PC-3 (cell line): ENCODE measurements at places on chromosomes 11 and 22.
A peak's percentile ranks its signal among the peaks of the same experiment; 100 is the strongest.

DNA sequence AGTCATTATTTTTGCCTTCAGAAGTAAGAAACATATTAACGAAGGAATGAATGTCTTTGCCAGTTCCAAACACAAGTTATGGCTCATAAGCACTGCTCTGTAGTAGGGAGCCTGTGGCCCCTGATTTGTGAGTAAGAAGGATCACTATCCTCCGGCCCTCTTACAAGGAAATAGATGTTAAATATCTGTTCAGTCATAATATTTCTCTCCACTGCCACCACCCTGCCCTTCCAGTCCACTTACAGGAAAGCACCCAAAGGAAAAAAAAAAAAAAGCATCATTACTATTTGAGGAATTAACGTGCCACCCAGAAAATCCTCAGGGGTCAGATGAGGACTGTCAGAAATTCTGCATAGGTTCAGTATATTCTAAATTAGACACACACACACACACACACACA is 123.4 kb downstream of the ETS1 start:
- no peak for DNase-seq

DNA sequence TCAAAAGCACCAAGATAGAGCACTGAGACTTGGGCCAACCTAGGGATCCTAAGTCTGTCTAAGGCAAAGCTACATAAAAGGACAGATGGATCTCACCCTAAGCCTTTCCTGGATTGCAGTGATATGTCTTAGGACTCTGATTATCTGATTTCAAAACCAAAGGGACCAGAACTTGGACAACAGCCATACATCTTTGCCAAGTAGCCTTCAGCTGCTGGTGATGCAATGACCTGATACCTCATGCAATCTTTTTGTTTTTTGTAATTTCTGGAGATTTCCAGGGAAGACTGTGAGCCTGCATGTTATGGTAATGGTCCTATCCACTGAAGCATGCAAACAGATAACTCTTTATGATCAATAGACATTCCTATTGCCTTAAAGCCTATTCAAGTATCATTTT is 230.4 kb upstream of the MTNR1B start:
- no peak for DNase-seq

GRCh38 chr11:75198278-75198973 is 42.1 kb upstream of the TPBGL start:
- no peak for DNase-seq

- DNase-seq: no peak
Measured at GRCh38 chr11:1547467-1548098, 24.5 kb downstream of the DUSP8 start.

- no peak for DNase-seq
Measured at GRCh38 chr11:44728491-44728910, 1.7 kb downstream of the TSPAN18 start.

DNA sequence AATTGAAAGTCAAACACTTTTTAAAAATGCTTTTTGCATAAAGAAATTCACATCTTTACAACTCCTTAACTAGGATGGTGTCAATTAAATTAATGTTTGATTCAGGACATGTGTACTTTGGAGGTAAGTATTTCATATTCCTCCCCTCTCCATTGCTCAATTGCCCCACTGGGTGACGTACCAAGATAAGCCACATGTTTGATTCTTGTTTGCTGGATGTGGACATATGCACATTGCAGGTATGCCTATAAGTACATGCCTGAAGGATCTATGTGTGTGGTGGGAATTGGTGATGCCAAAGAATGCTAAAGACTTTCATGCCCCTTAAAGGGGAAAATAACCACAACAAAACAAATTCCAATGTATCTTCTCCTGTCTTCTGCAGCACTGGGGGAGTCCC is 5.8 kb downstream of the CD44 start:
- DNase-seq: peak; percentile 41

- DNase-seq: no peak
Measured at GRCh38 chr11:72724021-72724551, 28.1 kb downstream of the ARAP1 start.

DNA sequence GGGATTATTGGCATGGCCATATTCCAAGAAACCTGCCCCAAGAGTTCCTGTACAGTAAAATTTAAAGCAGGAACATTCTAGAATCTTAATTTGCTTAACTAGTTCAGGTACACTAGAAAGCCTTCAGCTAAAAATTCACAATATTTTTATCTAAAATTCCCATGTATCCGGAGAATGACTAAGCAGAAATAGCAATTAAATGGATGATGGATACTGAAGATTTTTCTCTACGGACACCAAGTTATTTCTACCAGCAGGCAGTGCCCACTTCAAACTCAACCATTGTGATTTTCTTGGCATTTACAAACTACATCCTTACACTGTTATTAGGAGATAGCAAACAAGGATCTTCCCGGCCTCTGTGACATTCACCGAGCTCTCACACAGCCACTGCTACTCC is 2.9 kb downstream of the PATE3 start:
- DNase-seq: no peak

GRCh38 chr11:117443266-117444186 is 115.9 kb downstream of the CEP164 start:
- DNase-seq: peak; percentile 55

GRCh38 chr22:19559956-19560355 is 35.7 kb upstream of the CLDN5 start:
- no peak for DNase-seq

- peak; percentile 39 for DNase-seq
Measured at GRCh38 chr11:36510594-36510942, 496 bp upstream of the TRAF6 start.

DNA sequence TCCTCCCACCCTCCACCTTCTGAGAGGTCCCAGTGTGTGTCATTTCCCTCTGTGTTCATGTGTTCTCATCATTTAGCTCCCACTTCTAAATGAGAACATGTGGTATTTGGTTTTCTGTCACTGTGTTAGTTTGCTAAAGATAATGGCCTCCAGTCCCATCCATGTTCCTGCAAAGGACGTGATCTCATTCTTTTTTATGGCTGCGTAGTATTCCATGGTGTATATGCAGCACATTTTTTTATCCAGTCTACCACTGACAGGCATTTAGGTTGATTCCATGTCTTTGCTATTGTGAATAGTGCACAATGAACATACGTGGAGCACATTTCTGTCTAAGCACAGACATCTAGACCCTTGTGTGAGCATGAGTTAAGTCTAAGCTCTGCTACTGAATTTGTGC is 5.7 kb downstream of the CD3E start:
- no peak for DNase-seq

DNA sequence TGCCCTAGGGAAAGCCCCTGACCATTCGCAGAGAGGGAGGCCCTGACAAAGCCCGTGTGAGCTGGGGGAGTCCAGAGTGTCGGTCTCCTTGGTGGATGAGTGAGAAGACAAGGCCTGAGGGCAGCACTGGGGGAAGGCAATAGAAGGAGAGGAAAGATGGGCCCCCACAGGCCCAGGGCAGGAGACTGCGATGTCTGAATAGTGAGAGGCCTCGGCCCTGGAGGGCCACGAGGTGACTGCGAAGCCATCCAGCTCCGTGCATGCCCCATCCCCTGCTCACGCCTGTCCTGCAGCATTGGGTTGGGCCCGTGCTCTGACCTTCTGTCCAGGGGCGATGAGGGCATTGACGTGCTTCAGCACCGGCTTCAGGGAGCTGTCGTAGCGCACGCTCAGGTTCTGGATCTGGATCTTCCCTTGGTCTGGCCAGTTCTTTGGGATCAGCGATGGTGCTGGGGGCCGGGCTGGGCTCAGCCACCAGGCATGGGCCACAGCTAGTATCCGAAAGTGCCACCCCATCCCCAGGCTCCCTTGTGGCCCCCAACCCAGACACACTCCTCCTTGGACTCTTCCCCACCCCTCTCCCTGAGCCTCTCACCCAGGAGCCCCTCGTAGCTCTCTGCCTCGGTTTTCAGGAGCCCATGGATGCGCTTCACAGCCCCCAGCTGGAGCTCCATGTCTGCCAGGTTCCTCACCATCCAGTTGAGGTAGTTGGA is 8.3 kb upstream of the KCNJ11 start:
- DNase-seq: no peak

GRCh38 chr22:20258584-20259326 is 9.4 kb downstream of the RTN4R start:
- no peak for DNase-seq

DNA sequence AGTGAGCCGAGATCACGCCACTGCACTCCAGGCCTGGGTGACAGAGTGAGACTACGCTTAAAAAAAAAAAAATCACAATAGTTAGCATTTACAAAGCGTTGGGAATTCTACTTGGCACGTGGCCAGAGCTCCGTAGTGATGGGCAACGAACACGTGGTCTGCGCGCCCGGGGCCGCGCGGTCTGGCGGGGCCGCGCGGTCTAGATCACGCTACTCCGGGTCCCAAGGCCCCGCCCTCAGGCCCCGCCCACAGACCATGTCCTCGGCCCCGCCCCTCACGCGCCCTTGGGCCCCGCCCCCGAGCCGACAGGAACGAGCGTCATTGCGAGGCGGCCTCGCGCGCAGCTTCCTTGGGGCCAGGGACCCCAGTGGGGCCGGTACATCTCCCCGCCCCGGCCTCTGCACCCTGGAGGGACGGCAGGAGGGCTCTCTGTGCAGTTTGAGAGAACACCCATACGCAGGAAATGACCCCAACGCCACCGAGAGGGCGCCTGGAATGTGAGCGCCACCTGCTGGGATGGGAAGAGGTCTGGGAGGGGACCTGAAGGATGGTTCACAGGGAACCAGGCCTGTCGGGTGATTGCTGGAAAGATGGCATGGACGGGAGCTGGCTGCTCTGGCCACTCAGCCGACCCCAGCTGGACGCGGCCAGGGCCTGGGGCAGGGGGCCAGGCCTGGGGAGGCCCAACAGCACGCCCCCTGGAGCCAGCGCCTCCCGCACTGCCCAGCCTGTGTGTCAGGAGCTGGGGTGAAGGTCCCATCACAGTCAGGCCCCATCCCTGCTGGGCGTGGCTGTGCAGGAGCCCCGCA is 2.0 kb upstream of the PTDSS2 start:
- peak; percentile 83 for DNase-seq

- DNase-seq: peak; percentile 31
Measured at GRCh38 chr11:116707746-116708145, 65.0 kb downstream of the BUD13 start.

DNA sequence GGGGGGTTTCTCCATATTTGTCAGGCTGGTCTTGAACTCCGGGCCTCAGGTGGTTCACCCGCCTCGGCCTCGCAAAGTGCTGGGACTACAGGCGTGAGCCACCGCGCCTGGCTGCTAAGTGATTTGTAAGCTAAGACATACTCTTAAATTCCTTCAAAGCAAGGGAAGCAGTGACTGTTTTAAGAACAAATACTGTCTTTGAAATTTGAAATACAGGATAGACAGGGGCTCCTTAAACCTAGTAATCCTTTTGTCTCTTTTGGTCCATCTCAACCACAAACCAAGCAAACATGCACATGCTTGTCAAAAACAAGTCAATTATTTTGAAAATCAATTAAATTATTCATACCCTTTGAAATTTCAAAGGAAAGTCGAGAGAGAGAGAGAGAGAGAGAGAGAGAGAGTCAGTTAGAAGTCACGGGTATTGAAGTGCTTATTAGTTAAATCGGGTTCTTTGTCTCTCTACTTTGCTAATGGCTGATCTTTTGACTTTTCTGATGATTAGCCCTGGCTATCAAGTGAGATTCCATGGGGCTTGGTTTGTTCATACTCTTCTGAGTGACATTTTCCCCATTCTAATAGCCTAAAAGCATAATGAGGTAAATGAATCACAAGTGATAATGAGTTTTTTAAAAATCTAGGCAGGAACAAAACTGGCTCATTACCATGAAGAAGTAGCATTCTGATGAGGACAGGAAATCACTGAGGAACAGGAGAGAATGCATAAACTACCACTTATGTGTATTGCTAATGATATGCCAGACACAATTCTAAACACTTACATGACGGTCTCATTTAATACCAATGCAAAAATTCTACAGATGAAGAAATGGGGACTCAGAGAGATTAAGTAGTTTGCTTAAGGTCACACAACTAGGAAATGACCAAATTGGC is 48.0 kb downstream of the MCHR1 start:
- no peak for DNase-seq

- DNase-seq: no peak
Measured at GRCh38 chr11:98056945-98057344, 963.8 kb upstream of the CNTN5 start.

- no peak for DNase-seq
Measured at GRCh38 chr11:126440276-126440675, 84.8 kb downstream of the ST3GAL4 start.

- no peak for DNase-seq
Measured at GRCh38 chr11:44623731-44624491, 58.4 kb downstream of the CD82 start.

DNA sequence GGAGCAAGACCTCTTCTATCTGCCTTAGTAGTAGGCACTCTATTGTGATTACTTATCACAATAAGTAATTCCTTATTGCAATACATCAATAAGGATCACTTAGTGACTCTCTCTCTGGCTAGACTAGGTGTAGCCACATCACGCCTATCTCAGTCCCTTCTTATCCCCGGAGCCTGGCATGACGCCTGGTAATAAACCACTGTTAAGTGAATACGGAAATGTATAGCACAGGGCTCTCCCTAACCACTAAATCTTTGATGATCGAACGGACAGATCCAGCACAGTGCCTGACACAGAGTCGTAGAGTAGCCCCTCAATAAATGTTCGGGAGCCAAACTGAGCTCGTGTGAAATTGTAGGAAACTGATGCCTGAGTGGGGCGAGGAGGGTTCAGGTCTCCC is 143.3 kb downstream of the FBXO7 start:
- no peak for DNase-seq

DNA sequence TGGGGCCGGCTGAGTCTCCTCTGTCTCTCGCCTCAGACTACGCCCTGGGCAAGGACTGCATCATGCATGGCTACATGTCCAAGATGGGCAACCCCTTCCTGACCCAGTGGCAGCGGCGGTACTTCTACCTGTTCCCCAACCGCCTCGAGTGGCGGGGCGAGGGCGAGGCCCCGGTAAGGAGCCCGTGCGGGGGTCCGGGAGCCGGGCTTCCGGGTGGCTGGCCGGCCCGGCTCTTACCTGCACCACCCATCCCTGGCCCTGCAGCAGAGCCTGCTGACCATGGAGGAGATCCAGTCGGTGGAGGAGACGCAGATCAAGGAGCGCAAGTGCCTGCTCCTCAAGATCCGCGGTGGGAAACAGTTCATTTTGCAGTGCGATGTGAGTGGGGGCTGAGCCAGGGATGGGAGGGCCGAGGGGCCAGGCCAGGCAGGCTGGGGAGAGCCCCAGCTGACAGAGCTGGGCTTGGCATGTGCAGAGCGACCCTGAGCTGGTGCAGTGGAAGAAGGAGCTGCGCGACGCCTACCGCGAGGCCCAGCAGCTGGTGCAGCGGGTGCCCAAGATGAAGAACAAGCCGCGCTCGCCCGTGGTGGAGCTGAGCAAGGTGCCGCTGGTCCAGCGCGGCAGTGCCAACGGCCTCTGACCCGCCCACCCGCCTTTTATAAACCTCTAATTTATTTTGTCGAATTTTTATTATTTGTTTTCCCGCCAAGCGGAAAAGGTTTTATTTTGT is 4.1 kb upstream of the ANKRD13D start:
- no peak for DNase-seq
